ENCODE measurements at places on chromosomes 5 and 9.

DNA sequence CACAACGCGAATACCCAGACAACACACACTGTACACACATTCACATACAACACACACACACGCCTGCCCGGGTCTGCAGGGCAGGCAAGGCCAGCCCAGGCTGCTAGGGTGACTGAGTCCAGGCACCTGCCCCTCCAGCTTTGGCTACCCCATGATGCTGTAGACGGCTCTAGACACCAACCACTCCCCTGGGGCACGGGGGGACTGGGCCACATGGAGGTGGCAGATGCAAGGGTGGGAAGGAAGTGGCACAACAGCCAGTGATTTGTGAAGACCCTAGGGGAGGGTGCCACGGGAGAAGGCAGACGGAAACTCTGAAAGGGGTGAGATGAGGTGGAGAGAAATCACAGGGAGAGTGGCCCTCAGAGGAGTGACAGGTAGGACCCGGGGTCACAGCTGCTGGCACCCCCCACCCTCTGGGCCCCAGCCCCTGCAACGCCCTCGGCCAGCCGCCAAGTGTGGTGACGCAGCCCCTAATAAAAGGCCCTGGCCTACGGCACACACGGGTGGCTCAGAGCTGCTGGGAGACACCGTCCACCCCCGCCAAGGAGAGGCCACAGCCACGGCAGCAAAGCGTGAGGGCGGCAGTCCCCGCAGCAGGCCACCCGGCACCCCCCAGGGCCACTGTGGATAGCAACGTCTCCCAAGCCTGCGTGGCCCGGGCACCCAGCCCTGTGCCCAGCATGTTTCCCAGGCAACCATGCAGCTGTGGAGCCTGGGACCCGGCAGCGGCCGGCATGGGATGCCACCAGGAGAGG lies 6.6 kb upstream of the CCDC187 start:
- DNase-seq: no peak

DNA sequence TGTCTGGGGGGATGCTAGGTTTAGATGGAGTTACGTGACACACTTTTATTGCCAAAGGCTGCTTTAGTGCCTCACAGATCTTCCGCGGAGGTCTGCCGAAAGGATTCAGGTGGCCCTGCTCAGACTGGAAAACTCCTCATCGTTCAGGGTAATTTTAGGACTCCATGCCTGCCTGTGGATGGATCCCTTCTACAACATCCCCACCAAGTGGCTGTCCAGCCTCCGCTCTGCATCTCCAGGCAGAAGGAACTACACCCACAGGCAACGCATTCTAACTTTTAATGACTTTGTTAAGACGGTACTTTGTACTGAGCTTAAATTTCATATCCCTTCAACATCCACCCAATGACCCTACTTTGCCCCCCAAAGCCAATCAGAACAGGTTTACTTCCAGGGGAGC lies 29.4 kb downstream of the ATPSCKMT start:
- DNase-seq: no peak

DNA sequence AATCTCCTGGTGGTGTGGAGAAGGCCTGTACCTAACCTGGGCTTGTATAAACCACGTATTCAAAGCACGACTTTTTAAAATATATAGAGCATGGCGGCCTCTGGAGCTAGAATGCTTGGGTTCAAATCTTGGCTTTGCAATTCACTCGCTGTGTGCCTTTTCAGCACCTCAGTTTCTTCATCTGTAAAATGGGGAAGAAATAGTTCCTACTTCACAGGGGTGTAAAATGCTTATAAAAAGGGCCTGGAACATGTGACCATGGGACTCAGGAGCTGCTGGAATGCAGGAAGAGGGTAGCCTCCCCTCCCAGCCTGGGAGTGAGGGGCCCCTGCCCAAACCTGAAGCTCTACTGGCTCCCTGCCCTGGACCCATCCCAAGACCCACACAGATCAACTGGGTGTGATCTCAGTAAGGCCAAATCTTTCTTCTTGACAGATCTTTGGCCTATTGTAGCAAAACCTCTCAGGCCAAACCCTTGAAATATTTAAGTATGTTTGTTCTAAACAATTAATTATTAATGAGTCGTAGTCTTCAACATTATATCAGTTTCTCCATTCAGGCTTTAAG lies 269.0 kb downstream of the ZSWIM6 start:
- no peak for DNase-seq

- DNase-seq: no peak
These were observed 386.3 kb downstream of the BNC2 start for GRCh38 chr9:16484180-16484579.

DNA sequence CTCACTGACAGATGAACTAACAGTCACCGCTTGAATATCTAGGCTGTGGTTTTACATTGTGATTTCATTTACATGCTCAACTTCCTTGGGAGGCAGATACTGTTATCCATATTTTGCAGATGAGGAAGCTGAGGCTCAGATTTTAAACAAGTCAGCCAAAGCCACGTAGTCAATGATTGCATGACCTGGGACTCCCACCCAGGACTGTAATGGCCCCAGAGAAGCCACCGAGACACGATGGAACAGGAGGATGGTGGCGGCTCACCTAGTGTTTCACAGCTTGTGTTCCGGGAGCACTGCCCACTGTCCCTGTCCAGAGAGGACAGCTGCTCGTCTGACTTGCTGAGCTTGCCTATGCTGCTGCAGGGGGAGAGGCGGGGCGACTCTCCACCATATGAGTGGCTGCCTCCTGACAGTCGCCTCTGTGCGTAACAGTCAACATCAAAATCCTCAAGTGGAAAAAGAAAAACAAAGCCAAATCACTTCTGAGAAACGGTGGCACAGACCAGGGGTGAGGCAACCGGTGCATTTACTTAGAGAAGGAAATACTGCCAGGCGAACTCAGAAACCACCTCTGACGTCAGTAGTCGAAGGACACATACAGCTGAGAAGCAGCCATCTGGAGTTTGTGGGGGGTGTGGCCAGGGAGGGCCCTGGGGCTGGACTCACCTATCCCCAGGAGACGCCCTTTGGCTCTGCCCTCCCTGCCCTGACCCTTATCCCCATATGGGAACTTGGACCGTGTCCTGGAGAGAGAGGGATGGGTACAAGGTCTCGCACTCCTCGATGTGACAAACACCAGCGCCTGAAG lies 82.5 kb downstream of the PRRT1B start:
- DNase-seq: no peak

GRCh38 chr5:80711216-80711615 lies 56.4 kb upstream of the DHFR start:
- DNase-seq: no peak

- no peak for DNase-seq
These were observed 112.2 kb upstream of the ADRA1B start for GRCh38 chr5:159804121-159804520.

- no peak for DNase-seq
These were observed 201.7 kb downstream of the EFNA5 start for GRCh38 chr5:107469064-107469463.

DNA sequence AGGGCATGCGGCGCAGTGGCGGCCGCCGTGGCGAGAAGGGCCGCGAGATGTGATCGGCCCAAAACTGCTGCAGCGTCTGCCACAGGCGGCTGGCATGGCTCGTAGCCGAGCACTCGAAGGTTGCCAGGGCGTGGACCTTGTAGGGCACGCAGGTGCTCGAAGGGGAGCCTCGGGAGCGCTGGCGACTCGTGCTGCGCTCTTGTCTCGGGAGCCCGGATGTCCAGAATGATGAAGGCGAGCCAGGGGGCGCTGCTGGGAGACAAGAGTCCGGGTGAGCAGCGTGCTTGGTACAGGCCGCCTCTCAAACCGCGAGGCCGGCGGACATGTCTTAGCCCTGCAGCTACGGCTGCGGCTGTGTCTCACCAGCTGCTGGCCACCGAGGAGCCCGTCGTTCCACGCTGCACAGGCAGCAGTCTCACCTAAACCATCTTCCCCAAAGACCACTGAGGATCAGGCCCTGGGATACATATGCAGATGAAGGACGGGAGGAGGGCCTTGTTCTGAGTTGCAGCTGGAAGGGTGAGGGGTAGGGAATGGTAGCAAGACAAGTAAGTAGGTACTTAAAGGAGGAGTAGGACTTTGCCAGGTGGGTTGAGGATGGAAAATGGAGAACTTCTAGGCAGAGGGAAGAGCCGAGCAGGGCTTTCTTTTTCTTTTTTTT lies 1.7 kb downstream of the CBY3 start:
- DNase-seq: peak; percentile 69

DNA sequence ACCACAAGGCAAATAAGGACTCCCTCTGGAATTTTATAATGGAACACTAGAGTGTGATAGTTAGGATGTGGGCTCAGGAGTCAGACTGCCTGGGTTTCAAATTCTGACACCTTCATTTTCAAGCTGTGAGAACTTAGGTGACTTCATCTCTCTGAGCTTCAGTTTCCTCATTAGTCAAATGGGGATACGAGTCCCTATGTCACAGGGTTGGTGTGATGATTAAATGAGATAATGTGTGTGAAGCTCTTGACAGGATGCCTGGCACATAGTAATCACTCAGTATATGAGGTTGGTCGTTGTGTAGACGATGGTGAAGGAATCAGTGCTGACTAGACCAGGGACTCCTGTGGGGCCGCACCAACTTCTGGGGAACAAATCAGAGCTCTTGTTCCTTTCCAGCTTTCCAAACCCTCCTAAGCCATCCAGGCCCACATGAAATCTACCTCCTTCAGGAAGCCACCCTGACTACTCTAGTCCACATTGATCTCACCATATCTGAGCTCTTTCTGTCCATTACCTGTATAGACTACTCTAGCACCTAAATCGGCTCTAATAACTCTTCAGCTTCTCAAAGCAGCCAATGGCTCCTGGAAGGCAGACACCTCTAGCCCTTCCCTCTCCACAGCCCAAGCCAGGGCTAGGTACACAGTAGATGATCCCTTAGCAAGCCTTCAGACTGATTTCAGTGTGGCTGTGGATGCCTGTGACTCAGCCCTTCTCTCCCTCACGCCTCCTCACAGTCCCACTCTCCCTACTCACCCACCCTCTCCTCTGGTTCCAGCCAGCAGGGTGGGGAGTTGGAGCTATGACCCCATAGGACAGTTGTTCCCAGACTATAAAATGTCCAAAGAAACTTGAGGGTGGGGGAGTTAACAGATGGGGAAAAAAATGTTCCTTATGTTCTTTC lies 2.5 kb upstream of the TCF7 start:
- DNase-seq: no peak

DNA sequence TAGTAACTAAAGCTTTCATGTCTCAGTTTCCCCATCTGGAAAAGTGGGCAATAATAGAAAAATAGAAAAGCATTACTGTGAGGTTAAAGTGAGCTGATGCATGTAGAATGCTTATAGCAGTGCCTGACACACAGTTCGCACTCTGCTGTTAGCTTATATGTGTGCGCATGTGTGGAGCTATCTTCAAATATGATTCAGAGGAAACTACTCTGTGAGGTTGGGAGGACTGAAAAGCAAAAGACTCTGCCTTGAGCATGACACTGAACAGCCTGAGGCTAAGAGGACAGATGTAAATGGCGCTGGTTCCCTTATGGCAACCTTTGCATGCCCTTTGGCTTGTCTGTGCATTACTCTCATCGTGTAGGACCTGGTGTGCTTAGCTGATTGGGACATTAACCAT lies 19.4 kb downstream of the NTRK2 start:
- no peak for DNase-seq

- DNase-seq: peak; percentile 15
These were observed 260.7 kb upstream of the KCNN2 start for GRCh38 chr5:114101153-114101552.

GRCh38 chr9:38214432-38214831 lies 145.4 kb upstream of the SHB start:
- no peak for DNase-seq

DNA sequence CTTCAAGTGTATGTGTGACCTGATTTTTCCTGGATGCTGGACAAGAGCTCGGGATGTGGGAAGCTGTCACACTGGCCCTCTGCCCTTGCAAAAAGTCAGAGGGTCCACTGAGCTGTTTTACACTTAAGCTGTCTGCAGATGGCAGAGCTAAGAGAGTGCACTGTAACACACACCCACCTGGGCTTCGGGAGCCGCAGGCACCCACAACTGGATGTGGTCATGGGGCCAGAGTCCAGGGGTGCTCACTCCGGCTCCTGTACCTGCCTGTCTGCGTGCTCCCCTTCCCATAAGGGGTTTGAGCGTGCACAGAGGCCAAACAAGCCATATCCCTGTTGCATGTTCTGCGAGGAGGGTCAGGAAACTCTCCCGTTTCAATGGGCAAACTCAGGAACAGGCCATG lies 82.5 kb downstream of the LRRC70 start:
- no peak for DNase-seq

DNA sequence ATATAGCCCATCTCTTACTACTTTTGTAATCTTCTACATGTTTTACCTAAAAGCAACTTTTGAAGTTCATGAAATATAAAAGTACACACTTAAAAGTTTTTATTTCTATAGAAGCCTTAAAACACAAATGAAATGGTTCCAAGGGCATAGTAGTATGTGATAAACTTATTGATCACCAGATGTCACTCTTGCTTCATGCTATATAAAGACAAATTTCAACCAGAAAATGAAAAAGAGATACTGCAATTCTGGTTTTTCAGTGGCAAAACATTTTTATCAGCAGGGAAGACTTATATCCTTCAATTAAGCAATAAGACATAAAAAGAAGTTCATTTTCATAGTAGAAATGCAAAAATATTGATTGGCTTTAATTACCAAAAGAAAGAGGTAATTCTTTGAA lies 69.4 kb upstream of the FBXL17 start:
- DNase-seq: no peak

DNA sequence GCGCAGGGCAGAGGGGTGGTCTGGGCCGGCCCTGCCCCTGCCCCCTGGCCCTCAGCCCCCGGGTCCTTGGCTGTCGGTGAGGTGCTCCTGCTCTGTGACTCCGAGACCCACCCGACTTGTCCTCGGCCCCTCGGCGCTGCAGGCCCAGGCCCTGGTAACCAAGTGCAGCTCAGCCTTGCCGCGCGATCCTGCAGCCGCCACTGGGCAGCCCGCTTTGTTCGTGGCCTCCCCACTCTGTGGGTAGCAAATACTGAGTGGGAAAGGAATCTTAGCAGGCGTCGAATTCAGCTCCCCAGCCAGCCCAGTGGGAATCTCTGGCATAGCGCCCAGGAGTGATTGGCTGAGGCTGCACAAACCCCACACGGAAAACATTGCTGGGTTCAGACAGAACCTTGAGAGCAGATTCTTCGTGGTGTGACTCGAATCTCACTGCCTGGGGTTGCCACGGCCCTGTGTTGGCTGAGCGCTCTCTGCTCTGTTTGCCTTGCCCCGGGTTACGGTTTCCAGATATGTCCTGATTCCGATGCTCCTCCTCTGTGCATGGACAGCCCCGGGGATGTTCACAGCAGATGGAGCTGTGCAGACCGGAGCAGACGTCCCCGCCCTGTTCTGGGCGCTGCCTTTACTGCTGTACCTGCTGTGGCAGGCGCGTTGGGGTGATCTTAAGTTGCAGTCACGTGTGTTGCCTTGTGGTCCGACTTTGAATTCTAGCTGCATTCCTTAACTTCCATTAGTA lies 13.4 kb upstream of the EXOC3 start:
- DNase-seq: no peak
